ENCODE measurements at places on chromosomes 16 and 17.

DNA sequence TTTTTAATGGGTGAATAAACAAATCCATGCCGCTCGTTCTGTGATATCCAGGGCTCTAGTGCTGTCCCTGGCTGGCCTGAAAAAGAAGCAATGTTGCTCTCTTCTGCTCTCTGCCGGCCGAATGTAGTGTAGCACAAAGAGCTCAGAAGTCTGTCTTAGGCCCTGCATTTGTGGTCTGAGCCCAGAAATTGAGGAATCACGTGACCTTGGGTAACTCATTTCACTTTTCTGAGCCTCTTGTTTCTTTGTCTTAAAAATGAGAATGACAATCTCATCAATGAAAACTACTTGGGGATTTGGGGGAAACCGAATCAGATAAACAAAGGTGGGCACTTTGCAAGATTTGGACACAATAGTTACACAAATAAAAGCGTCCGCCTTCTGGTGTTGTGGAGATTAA lies 381.6 kb upstream of the ASIC2 start:
- peak; percentile 6 for DNase-seq

DNA sequence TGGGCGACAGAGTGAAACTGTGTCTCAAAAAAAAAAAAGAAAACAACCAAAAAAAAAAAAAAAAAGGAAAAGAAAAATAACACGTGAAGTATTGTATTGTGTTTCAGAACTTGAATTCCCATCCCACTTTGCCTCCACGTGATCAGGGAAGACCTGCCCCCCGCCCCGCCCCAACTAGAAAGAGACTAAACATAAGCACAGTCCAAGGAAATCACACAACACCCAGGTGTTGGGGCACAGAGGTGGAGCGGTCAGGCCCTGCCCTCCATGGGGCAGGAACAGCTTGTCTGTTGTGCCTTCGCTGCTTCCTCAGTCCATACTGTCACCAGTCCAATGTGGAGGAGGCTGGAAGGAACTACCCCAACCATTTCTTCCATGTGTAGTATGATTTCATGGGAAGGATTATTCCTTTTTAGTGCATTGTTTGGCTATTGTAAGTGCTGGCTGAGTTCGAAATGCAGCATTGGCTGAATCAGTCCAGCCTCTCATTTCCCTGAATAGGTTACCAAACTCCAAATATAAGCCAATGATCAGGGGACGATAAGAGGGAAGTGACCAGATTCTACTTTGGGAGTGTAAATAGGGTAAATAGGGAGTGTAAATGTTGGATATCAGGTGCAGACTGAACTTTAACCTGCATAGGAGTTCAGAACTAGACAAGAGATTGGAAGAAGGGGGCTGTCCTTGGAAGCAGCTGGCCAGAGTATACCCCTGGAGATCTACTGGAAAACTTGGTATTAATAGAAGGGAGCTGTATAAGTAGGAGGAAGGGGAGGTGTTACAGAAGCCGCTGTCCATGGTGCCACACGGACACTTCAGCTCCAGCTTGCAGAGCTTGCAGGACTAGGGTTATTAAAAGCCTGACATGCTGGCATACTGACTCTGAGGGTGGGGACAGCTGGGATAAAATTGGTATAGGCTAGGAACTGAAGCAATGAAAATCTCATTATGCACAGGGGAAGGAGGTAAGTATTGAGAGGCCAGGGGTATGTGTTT lies 50.7 kb downstream of the TANGO6 start:
- no peak for DNase-seq

DNA sequence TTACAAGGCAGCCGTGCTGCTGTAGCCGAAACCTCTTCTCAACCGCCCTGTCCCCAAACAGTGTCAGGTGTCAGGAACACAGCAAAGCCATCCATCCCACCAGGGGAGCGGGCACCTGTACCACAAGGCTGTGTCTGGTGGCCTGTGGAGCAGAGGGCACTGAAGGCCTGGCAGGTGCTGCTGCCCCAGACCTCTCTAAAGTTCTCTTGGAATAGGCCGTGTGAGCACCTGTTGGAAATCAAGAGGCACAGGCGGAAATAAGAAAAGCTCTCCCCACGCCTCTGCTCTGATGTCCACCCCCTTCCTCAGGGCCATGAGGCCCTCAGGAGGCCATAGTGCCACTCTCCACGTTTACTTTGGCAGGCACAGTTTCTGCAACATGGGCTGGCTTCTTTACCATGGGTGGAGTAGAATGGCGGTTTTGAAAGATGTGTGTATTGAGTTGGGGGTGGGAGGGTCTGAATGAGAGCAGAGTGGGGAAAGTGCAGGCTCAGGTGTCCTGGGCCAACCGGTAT lies 99.9 kb upstream of the ZNF750 start:
- DNase-seq = no peak

DNA sequence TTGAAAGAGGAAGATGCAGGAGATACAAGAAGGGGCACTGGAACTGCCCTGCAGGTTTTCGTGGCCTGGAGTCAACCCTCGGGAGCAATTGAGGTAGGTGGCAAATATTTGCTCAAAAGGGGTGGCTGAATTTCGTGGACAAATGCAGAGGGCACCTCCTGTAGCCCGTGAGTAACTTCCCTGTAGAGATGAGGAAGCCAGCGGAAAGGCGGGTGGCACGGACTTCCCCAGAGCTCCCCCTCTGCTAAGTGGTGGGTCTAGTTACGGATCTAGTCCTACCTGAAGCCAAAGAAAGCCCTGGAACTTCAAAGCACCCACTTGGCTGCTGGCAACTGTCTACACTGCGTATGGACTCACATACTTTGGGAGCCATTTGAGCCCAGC lies 1.0 kb upstream of the ATP2C2 start:
- DNase-seq = no peak

DNA sequence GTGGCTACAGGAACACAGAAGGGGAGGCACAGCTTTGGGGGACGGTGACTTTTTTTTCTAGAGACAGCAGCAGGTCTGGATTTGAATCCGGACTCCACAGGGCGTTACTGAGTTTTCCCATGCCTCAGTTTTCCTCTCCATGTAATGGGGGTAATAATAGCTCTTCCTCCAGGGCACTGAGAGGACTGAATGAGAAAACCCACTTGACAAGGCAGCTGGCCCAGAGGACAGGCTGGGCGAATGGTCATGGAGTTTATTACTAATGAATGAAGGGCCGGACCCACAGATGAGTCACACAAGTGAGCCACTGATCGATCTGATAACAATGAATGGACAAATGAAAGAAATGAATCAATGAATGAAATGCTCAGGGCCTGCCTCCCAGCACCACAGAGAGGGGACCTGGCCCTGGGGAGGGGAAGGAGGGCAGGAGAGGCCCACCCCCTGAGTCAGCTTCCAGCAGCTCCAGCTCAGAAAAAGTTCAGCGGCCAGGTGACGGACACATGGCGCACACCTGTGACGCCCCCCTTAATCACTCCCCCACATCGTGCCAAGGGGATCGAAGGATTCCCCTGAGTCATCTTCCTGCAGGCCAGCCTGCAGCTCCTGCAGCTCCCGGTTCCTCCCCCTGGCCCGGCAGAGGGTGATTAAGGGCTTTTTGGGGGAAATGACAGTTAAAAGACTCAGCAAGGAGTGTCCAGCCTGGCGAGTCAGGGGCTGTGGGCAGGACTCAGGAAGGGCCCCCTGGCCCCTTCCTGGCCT lies 54.3 kb downstream of the SOCS1 start:
- no peak for DNase-seq

DNA sequence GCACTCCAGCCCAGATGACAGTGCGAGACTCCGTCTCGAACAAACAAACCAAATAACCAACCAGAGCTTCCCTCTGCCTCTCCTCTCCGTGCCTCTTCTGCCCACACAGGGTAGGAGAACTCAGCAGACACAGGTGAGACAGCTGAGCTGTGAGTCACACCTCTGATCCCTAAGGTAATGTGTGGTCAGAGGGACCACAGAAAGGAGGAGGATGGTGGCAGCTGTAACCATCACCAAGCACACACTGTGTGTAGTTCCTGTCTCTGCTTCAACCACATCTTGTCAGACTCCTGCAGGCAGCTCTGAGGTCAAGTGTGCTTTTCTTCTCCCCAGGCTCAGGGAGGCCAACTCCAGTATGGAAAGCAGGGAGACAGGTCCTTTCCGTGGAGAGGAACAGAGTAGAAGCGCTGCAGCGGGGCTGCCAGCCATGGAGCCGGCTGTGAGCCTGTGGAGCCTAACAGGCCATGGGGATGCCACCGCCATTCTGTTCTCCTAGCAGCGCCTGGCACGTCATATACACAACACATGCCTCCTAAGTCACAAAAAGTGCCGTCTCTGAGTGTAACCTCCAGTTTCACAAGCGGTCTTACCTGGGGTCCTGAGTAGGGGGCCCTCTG lies 7.1 kb downstream of the NUDT16L1 start:
- no peak for DNase-seq

DNA sequence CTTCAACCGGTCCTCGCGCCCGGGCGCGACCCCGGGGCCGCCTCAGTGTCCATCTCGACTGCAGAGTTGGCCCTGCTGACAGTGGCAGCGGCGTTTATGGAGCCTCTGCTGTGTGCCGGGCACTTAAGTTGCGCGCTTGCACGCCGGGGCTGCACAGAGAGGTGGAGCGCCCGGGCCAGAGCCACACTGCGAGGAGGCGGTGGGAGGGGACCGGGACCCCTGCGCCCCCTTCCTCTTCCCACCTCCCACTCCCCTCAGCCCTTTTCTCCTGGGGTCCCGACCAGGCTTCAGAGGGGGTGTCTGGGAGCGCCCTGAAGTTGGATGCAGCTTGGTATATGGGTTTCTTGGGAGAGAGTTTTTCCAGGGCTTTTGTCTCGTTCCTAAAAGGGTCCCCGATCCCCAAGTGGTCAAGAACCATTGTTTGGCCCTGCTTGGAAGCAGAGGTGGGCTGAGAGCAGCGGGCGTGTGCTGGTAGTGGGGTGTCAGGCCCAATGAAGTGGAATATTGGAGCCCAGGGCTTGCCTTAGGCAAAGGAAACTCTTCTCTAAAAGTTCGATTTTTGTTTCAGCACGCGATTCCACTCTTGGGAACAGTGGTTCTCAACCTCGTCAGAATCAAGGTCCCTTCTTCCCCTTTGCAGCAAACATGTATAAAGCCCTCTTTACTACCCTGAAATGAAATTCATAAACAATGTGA lies 605 bp downstream of the MRTFB start:
- DNase-seq = no peak

DNA sequence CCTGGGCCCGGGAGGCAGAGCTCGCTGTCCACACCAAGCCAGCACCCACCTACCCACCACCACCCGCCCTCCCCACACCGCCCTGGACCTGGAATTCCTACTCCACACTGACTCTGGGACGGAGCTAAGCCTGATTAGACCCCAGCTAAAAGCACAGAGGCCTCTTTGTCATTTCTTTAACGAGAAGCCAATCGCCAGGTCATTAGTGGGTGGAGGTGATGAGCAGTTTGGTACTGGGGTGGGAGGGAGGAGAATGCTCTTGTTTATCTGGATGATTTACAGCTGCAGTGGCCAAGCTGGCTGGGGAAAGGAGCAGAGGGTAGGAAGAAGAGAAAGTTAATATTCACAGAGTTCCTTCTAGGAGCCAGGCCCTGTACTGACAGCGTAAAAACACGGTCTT lies 6.0 kb upstream of the BHLHA9 start:
- DNase-seq = no peak

GRCh38 chr16:7871979-7872378 lies 539.3 kb downstream of the RBFOX1 start:
- no peak for DNase-seq

DNA sequence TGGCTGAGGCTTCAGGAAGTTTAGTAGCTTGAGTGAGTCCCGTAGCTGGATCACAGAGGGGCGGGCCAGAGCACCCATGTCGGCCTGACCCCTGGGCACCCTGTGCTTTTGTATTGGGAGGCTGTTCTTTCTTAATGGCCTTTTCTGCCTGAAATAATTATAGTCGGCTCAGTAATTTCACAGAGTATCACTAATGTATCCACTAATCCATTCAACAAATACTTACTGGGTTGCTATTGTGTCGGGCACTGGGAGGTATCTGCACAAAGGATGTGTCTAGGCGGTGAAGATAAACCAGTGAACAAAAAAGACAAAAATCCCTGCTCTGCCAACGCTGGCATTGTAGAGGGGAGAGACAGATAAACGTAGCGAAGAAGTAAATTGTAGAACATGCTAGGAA lies 318.6 kb downstream of the FOXL1 start:
- DNase-seq = no peak

DNA sequence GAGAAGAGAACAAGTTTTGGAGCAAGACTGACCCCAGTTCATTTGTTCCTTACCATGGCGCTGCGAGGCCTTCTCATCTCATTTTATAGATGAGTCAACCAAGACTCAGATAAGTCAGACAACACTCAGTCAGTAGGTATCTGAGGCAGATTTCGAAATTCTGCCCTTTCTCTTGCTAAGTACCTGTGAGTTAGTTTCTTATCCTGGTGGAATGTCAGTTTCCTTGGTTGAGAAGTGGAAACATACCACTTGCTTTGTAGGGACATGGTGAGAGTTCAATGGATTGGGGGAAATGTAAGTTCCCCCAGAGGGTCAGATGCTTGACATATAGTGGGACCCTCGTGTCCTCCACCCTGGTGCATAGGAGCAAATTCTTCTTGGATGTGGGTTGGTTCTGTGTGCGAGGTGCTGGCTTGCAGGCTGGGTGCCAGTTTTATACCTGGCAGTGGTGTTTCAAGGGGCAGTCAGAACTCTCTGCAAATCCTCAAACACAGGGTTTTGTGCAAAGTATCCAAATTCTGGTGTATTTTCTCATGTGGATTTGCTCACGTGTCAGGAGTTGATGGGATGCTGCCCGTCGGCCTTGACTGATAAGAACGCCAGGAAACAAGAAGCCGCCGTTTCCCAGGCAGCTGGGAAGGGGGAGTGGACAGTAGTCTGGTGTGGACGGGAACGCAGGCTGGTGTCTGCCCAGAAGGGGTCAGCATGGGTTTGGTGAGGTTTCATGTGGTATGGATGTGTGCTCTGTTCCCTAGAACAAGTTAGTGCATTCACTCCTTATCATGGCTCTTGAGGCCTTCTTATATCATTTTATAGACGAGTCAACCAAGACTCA lies 61.1 kb upstream of the CIBAR2 start:
- DNase-seq = no peak

GRCh38 chr16:57634171-57634570 lies 5.7 kb downstream of the ADGRG1 start:
- no peak for DNase-seq

DNA sequence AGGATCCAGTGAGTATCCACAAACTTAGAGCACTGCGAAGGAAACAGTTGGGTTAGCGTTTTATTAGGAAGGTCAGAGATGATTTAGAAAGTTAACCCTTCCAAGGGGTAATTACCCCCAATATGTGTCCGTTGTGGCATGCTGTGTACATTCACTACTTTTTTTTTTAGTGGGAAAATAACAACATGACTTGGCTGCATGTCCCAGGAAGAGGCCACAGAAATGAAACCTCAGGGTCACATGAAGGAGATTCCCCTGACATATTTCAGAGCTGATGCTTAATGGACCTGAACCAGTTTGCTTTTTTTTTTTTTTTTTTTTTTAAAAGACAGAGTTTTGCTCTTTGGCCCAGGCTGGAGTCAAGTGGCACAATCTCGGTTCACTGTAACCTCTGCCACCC lies 167.5 kb downstream of the PRKCA start:
- no peak for DNase-seq

DNA sequence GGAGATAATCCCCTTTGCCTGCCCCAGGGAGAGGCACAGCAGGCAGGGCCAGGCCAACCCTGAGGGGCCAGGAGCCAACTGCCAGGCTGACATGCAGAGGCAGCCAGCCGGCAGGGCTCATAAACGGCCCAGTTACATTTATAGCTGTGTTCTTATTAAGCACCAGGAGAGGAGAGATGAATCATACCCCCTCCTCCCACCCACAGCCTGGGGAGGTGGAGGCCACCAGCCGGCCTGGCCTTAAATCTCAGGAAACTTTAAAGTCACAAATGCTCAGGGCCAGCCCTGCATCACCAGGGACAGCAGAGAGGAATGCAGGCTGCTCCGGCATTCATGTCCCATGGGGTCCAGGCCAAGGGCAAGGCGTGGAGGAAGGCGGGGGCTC lies 177.2 kb downstream of the TMEM132E start:
- DNase-seq = no peak

Measured in stimulated activated naive CD4-positive, alpha-beta T cell treated with Interleukin-2 at 50 U/mL for 16 hours (primary cell).